Adrenal gland (tissue), 19 donors: ENCODE measurements at places on chromosomes 7 and 10. TPM values are rescaled to one million over a fixed set of nuclear protein-coding genes. Genes with fewer than 3 reads are reported as not detected.

- DNase-seq = peak; percentile 86
Measured at GRCh38 chr7:57404343-57404966, 45.5 kb upstream of the ZNF716 start.

GRCh38 chr10:112330162-112330561, 43.8 kb upstream of the ACSL5 start:
- DNase-seq = no peak

GRCh38 chr7:83032195-83032594, 130.5 kb downstream of the PCLO start:
- no peak for DNase-seq

- no peak for DNase-seq
Measured at GRCh38 chr10:117550076-117550475, 7.5 kb downstream of the EMX2 start.

DNA sequence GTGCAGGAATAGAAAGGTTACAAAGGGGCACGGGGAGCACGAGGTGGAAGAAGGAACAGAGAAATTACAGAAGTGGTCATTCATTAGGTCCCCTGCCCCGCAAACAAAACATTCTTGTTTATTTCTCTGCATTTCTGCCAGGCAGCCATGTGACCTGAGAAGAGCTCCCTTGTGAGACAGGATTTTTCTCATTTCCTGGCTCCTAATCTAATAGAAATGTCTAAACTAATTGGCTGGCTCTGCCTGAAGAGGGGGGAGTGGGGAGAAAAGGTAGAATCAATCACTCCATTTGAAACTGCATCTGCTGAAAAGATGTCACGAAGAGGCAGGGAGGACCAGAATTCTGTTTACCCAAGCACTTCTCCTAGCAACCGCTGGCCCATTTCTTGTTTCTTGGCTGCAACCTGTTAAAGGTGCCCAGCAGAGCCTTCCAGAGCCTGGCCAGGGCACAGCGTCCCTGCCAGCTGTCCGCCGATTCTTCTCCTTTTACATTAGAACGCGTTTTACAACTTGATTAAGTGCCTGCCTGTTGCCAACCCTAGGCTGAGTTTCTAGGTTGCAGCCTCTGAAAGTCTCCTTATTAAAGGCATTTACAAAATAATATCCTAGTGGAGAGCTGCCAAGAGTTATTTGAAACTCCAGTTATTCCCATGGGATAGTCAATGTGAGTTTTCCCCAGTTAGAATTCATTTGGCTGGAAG, 1227.6 kb downstream of the TYW1 start:
- no peak for DNase-seq

DNA sequence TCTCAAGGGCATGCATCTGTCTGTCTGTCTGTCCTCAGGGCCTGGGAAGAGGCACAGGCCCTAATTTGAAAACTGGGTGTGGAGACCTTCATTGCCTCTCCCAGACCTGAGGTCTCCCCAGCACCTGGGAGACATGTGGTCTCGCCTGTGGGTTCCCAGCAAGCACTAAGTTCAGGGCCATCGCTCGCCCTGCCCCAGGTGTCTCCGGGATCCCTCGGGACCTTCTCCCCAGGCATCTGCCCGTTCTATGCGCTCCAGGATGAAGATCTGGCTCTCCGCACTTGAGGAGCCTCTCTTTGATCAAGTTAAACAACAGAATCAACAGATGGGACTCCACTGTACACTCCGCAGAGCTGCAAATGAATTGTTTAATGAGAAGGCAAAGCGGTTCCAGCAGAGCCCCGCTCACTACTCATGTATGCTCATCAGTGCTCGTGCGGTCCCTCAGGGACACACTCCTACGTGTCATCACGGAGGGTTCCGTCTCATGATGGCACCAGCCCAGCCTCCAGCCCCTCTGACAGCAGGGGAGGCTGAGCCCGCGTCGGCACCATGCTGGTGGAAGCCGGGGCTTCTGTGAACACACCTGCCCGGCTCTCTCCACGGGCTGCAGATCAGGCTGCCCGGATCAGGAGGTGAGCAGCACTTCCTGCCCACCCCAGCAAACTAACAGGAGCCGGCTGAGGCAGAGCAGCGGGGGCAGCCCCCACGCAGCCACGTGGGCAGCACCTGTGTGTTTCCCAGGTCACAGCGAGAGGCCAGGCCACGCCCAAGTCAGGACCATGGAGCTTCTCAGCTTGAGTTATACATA, 132.8 kb downstream of the TCERG1L start:
- DNase-seq = no peak

GRCh38 chr7:77258014-77258413, 58.4 kb upstream of the FGL2 start:
- no peak for DNase-seq

DNA sequence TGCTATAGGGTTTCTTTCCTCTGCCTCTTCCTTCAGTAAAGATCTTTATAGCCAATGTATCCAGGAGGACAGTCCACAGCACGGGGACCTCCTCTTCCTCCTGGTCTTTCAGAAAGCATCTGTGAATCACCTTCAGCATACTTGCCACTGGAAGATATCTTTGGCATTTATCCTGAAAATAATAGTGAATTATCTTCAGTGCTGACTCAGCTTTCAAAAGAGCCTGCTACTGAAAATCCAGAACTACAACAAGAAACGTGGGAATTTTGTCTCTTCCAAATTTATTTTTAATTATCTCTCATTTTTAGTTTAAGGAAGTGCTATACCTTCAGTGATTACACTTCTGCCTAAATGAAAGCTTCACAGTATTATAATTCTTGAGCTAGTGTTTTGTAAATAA, 7.6 kb upstream of the UNC5B start:
- no peak for DNase-seq

GRCh38 chr7:55964261-55965099, at the start of gene NIPSNAP2:
NIPSNAP2 (plus strand) TSS chr7:55964585; CDS start chr7:55964610, 25 bp downstream.
- DNase-seq = peak; percentile 85

DNA sequence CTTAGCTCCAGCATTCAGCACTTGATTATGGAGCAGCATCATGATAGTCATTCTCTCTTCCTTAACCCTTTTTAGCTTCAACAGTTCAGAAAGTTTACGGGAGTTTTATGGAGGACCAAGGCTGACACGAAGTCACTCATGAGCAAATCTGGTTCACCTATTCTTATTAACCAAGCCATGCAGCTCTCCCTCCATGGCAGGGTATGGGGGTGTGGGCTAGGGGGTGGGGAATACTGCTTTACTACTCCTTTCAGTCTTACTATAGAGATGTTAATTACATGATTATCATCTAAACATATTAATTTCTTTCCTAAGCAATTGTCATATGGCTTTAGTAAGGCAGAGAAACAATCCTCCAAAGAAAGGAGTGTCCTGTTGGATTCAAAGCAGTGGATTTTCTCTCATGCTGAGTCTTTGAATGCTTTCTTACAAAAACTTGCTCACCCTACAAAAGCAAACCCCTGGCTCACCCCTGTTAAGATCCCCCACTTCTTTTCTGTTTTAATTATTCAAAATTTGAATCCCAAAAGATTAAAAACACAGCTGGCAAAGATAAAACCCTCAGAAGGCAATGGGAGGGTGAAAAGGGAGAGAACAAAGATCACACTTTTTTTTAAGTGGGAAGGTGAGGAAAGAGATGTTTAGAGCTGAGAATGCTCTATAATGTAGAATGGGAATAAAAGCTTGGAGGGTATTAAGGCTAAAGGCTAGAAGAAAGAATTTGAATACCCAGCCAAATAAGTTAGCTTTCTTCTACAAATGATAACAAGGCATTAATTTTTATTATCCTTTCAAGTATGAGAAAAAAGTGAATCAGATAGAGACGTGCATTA, 46.4 kb upstream of the SEMA3E start:
- DNase-seq = no peak

DNA sequence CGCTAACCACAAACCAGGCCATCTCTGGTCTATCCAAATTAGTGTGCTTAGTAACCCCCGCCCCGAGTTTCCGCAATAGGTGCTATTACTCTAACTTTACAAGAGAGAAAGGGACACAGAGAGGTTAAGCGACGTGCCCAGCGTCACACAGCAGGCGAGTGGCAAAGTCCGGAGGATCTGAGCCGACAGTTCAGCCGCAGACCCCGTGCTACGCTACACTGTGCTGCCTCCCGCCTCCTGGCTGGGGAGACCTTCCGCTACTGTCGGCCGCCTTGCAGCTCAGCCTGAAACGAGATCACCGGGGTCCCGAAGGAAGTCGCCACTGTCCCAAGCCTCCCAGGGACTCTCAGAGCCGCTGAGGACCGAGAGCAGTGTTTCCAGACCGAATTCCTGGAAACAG, 799 bp downstream of the INTS1 start:
- DNase-seq = no peak

DNA sequence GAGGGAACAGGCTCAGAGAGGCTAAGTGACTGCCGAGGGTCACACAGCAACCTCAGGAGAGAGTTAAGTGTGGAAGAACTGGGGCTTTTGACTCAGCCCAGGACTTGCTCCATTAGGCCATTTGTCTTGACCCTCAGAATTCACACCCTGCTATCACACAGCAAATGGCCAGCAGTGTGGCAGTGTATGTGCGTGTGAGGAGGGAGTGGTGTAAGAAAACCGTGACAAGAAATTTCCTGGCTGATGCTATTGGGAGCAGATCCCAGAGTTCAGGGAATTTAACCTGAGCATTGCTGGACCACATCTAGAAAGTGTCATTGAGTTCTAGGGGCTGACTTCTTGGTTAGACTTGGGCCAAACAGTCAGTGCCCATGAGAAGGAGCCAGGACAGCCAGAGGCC, 18.4 kb downstream of the VWA2 start:
- no peak for DNase-seq

DNA sequence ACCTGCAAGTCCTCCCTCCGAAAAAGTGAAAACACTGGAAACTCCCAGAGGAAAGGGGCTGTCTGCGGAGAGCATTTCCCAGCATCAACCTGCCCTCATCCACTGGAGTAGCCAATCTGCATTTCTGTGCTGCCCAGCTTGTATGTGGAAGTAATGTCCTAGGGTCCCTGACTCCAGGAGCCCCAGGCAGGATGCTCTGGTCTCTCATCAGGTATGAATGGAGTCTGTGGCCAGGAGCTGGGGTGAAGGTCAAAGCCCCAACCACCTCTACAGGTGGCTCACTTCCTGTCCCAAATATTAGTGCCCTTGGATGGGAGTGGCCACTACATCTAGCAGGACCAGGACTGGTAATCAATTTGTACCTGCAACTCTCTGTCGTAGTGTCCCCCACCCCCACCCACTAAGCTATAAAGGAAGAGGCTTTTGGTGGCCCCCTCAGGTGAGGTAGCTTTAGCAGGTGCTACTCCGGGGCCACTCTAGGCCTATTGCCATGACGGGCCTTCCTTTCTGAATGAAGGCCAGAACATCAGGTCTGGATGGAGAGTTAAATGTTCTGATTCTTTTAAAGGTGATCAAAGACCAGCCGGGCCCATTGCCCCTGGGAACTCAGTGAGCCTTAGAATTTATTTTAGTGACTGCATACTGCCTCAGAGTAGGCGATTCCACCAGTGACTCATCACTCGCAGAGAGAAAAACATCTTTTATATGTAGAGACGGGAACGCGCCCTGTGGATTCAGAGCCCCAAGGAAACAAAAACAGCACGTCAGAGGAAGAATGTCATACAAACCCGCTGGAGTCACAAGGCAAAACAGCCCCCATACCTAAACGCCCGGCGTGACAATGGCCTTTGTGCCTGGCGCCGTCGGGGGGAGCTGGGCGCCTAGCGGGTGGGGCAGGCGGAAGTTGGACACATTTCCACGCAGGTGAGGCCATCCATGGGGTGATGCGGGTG, 13.0 kb downstream of the EN2 start:
- DNase-seq = no peak

GRCh38 chr10:100645091-100645490, 100.3 kb upstream of the PAX2 start:
- no peak for DNase-seq

GRCh38 chr7:26367219-26367711, 75.6 kb downstream of the SNX10 start:
- DNase-seq = no peak

GRCh38 chr10:101566333-101567164, 21.5 kb downstream of the POLL start:
- DNase-seq = no peak

DNA sequence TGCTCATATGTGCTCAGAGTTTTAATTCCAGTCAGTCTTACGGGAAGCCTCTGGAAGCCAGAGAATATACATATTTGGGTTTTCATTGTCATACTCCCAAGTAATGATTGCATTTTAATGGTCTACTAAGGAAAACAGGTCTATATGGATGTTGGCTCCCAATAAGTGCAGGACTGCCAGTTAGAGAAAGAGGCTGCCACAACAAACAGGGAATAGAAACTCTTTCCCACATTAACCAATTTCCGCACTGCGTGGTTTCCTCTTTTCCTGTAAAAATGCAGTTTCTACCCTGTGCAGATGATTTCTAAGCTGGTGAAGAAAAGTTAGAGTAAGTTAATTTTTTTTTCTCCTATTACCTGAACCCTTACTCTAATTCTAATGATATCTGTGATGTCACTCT, 78.2 kb downstream of the CCSER2 start:
- no peak for DNase-seq

DNA sequence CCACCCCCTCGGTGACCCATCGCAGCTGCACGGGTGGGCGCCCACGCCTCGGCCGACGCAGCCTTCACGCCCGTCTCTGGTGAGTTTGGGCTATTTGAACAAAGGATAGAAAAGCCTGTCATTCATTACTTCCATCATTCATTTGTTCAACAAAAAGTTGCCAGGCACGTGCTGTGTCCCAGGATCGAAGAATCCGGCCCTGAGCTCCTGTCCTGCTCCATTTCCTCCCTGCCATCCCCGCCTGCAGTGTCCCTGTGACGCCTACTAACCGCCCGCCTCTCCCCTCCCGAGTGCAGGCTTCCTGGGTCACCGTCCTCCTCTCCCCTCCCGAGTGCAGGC, 340.1 kb downstream of the WDR37 start:
- DNase-seq = no peak

GRCh38 chr10:125377368-125377767, 217.0 kb upstream of the CTBP2 start:
- DNase-seq = no peak

GRCh38 chr7:151707105-151707469, 169.8 kb downstream of the PRKAG2 start:
- no peak for DNase-seq

DNA sequence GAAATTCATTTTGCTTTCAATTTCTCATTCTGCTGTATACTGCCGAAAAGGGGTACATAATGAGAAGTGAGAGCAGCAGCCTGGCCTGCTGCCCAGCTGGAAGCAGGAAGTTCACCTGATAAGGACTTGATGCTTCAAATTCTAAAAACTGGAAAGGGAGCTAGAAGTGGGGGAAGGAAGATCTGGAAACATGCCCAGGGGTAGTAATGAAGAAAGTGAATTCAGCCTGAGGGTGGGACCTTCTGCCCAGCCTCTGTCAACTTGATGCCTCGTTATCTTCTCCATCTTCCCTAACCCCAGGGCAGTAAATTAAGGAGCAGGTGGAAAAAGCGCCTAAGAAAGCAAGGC, 69.4 kb downstream of the ARMH3 start:
- no peak for DNase-seq

Gene APBB1IP
- 5.5 TPM for polyA plus RNA-seq

Gene CUZD1
- polyA plus RNA-seq = 1.5 TPM

Gene OR2A2
- not detected for polyA plus RNA-seq

Gene SORBS1
- 16.7 TPM for polyA plus RNA-seq

Gene PRLHR
- polyA plus RNA-seq = 2.7 TPM

Gene PNLIPRP1
- polyA plus RNA-seq = not detected

Gene MYL7
- polyA plus RNA-seq = 3.5 TPM

Gene MKX
- 0.72 TPM for polyA plus RNA-seq

Gene MARVELD1
- polyA plus RNA-seq = 11.7 TPM
